ENCODE measurements at places on chromosomes 5 and 9. TPM values are rescaled to one million over a fixed set of nuclear protein-coding genes. Genes with fewer than 3 reads are reported as not detected.

FSD1L gene
- 5.4 TPM for total RNA-seq

- DNase-seq: peak; percentile 28
These were observed 32.4 kb downstream of the PCDHGC5 start for GRCh38 chr5:141521244-141521781.

GRCh38 chr5:118980017-118980416 lies 8.3 kb downstream of the DTWD2 start:
- DNase-seq: no peak

DNA sequence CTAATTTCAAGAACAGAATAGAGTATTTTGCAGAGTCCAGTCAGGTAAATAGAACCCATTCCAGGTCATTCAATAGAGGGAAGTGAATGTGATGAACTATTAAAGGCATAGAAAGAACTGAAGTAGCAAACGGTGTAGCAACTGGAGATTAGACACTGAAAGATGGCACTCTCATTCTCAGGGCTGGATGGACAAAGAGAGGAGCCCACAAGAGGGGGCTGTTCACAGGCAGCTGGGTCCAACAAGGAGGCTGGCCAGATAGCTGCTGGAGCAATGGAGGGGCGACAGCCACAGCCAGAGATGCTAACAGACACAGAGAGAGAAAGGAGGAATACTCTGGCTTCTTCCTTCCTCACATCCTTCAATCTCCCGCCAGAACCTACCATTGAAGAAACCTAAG lies 93.1 kb upstream of the SMARCA2 start:
- DNase-seq: no peak

DNA sequence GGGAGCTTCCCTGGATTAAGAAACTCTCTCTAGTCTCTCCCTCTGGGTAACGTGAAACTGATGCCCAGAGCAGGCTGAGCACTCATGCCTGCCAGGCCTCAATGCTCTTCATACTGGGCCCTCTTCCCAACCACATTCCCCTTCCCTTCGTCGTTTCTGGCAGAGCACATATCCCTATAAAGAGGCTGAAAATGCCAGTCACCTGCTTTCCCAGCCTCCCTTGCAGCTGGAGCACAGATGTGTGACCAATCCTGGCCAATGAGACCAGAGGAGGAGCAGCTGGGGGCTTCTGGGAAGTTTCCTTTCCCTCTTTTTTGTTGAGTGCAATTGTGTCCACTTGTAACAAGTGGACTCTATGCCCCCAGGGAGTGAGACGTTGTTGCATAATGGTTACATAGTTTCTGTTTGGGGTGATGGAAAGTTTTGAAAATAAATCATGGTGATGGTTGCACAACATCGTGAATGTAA lies 30.2 kb upstream of the SMIM23 start:
- DNase-seq: no peak

DNA sequence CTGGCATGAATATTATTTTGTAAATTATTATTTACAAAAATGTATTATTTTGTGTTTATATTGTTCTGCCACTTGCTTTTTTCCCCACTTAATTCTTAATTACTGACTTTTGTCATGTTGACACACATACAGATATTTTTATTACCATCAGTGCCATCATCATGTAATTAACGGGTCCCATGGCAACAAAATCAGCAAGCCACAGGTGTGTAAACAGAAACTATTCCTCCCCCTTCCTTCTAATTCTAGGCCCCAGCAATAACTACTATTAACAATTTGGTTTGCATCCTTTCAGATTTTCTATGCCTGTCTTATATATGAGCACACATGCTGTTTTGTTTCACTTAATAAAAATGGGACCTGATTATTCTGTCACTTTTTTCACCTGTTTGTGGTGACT lies 29.3 kb downstream of the CYFIP2 start:
- DNase-seq: no peak

DND1 gene
- total RNA-seq: 1.3 TPM

FOXD4 gene
- not detected for total RNA-seq

- no peak for DNase-seq
These were observed 51.3 kb downstream of the PCSK5 start for GRCh38 chr9:75941577-75942311.

- DNase-seq: no peak
These were observed 102.4 kb downstream of the LPAR1 start for GRCh38 chr9:110935829-110936228.

CDKN2B-AS1 gene
- total RNA-seq: 0.59 TPM
